WTC11 (cell line): ENCODE measurements at places on chromosomes 6 and 20. TPM values are rescaled to one million over a fixed set of nuclear protein-coding genes. Genes with fewer than 3 reads are reported as not detected.

GRCh38 chr6:128024046-128024445 is 123.2 kb upstream of the THEMIS start:
- DNase-seq: no peak
- 0 out of 2 replicates have a peak overlapping the region, but pooled peaks have one; percentile 59 for H3K27ac ChIP-seq
- no peaks in the 10 kb centered on the region for H3K27me3 ChIP-seq
- H3K4me1 ChIP-seq: peaks cover 41% of the 10 kb centered on the region
- H3K36me3 ChIP-seq: no peaks in the 10 kb centered on the region

- H3K4me3 ChIP-seq: no peak overlapping the region
- H3K27me3 ChIP-seq: no peaks in the 10 kb centered on the region
- no peaks in the 10 kb centered on the region; the same call in none of the 2 replicates for H3K36me3 ChIP-seq
Measured at GRCh38 chr6:133584823-133585222, 304.1 kb upstream of the TCF21 start.

DNA sequence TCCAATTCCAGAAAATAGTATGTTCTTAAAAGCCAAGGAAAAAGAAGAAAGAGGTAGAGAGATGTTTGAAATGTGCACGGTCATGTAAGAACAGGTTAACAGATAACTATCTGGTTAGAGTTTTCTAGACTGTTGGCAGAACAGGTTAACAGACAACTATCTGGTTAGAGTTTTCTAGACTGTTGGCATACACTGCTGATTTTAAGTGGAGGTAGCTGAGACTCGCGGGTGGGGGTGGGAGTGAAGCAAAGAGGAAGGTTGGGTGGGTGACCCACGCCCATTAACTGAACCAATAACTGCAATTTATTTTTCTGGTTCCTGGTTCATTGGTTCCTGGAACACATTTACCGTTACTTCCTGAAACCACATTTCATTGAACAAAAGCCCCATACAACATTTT is 157.5 kb downstream of the ELOVL4 start:
- no peak for DNase-seq
- H3K27ac ChIP-seq: no peak overlapping the region
- no peak overlapping the region for H3K4me3 ChIP-seq
- H3K36me3 ChIP-seq: no peaks in the 10 kb centered on the region

- no peak for DNase-seq
- H3K36me3 ChIP-seq: peaks cover 1% of the 10 kb centered on the region; the same call in 1 of the 2 replicates
- no peak overlapping the region for H3K27ac ChIP-seq
- H3K27me3 ChIP-seq: no peaks in the 10 kb centered on the region
- H3K4me3 ChIP-seq: no peak overlapping the region
- H3K4me1 ChIP-seq: no peaks in the 10 kb centered on the region
Measured at GRCh38 chr6:80872199-80872950, 765.9 kb downstream of the BCKDHB start.

DNA sequence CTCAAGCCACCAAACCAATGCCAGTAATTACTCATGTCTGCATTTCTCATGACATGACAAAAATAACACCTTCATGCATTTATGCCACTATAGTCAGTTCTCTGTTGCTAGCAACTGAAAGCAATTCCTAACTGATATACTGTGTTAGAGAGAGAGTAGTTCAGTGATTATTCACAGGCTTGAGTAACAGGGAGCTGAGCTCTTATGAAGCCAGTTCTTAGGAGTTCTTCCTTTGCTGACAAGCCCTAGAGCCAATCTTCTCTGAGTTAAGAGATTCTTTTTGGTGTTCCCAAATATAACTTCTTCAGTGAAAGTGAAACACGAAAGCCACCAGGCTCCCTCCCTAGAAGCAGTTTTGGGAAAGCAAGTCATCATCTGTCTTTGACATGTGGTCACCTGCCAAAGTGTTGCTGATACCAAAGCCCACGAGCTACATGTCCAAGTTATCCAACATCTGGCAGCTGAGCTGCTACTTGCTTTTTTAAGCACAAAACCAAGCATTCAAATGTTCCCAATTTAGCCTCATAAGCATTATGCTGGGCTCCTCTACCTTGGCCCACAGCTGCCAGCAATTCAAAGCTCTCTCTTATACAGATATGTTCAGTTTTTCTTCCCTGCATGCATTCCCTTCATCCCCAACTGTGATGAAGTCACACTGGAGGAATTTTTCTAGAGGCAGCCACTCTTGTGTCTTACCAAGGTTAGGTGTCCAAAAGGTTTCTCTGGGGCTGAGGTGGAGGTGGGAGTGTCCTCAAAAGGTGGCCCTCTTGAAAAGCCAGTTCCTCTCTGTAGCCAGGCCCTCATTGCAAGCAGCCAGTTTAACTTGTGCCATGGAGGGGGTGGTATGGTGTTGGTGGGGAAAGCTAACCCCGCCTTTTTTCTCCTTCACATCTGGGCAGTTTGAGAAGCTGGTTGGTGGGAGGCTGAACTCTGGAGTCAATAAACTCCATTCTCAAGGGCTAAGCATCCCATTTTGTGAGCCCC is 92.7 kb upstream of the ARMC2 start:
- DNase-seq: no peak
- peaks cover 16% of the 10 kb centered on the region for H3K4me1 ChIP-seq
- no peak overlapping the region for H3K27ac ChIP-seq
- H3K4me3 ChIP-seq: no peak overlapping the region
- no peaks in the 10 kb centered on the region; the same call in 1 of the 2 replicates for H3K27me3 ChIP-seq

DNA sequence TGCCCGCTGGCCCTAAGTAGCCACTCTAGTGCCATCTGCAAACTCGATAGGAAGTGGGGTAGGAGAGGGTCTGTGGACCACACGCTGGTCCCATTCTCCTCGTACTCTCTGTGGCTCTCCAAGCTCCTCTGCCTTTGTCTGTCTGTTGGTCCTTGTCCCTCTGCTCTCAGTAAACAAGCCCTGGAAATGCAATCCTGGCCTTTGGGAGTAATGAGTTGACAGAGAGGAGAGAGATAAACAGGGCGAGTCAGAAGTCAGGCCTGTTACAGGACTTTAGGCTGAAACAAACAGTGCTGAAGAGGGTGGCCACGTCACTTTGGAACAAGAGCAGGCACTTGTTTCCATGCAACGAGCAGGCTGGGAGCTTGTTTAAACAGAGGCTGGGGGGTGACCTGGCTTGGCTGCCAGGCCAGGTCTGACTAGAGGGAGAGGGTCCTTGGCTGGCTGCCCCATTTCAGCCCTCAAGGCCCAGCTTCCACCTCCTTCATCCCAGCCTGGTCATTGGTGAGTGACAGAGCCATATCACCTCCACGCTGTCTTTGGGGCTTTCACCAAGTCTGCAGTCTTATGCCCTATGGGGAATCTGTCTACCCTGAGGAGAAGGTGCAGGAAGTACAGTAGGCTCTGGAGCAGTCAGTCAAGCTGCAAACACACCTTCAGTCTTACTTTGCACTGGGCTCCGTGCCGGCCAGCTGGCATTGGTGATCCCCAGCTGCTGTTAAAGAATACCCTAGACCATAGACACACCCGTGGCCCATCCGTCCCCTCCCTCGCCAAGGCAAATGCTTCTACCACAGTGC is 22.6 kb downstream of the FOXP4 start:
- no peak overlapping the region for H3K4me3 ChIP-seq
- DNase-seq: peak; percentile 10
- no peak overlapping the region for H3K27ac ChIP-seq

DNA sequence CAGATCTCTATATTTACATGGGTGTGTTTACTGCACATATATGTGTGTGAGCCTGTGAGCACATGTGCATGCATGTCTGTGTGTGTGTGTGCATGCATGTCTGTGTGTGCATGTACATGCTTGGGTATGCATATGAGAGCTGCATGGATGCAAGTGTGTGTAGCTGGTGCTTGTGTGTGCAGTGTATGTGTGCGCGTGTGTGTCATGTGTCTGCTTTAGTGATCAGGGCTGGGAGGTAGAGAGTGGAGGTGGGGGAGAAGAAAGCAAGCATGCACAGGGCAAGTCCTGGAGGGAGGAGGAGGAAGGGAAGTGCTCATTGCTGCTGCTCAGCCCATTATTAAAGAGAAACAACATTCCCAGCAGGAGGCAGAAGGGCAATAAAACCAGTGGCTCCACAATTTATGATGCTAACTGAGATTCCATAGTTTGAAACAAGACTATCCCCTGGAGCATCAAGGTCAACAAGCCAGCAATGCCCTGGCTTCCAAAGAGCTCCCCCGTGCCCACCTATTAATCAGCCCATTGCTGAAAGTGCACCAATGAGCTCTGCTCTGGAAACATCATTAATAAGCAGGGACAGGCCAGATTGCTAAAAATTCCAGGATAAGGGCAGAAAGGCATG is 414.0 kb downstream of the MAFB start:
- H3K4me3 ChIP-seq: peak overlapping the region; percentile 90
- no peak for DNase-seq
- peak overlapping the region; percentile 97 for H3K27ac ChIP-seq
- no peaks in the 10 kb centered on the region for H3K27me3 ChIP-seq
- H3K36me3 ChIP-seq: peaks cover 62% of the 10 kb centered on the region
- peaks cover 88% of the 10 kb centered on the region for H3K4me1 ChIP-seq

GRCh38 chr6:366389-367297 is 24.9 kb upstream of the IRF4 start:
- no peak overlapping the region for H3K4me3 ChIP-seq
- no peak overlapping the region for H3K27ac ChIP-seq
- DNase-seq: no peak
- peaks cover 78% of the 10 kb centered on the region for H3K36me3 ChIP-seq

- H3K4me3 ChIP-seq: no peak overlapping the region
- no peak overlapping the region for H3K27ac ChIP-seq
- H3K4me1 ChIP-seq: peaks cover 27% of the 10 kb centered on the region
- no peaks in the 10 kb centered on the region for H3K36me3 ChIP-seq
Measured at GRCh38 chr6:161351858-161352257, 78.0 kb upstream of the AGPAT4 start.

- no peak for DNase-seq
- peak overlapping the region; percentile 98 for H3K27ac ChIP-seq
- H3K4me1 ChIP-seq: peaks cover 56% of the 10 kb centered on the region
Measured at GRCh38 chr6:34227761-34228421, 8.8 kb upstream of the HMGA1 start.

DNA sequence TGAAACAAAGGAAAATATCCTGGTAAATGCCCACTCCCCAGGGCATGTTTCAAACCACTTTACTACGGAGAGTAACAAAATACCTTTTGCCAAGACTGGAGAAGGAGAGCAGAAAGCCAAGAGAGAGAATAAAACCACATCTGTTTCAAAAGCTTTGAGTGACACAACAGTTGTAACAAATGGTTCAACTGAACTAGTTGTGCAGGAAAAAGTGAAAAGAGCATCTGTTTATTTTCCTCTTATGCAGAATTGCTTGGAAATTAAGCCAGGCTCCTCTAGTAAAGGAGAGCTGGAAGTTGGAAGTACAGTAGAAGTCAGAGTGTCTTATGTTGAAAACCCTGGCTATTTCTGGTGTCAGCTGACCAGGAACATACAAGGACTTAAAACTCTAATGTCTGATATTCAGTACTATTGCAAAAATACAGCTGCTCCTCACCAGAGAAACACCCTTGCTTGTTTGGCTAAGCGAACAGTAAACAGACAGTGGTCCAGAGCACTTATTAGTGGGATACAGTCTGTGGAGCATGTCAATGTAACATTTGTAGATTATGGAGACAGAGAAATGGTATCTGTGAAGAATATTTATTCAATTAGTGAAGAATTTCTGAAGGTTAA is 2.6 kb downstream of the TDRD6 start:
- no peaks in the 10 kb centered on the region for H3K4me1 ChIP-seq
- no peaks in the 10 kb centered on the region for H3K36me3 ChIP-seq
- no peak overlapping the region for H3K4me3 ChIP-seq
- no peak for DNase-seq

- peaks cover 16% of the 10 kb centered on the region for H3K4me1 ChIP-seq
- H3K27me3 ChIP-seq: peaks cover 7% of the 10 kb centered on the region; the same call in 1 of the 2 replicates
- H3K27ac ChIP-seq: no peak overlapping the region
- DNase-seq: no peak
Measured at GRCh38 chr6:21332077-21332476, 261.5 kb upstream of the SOX4 start.

DNA sequence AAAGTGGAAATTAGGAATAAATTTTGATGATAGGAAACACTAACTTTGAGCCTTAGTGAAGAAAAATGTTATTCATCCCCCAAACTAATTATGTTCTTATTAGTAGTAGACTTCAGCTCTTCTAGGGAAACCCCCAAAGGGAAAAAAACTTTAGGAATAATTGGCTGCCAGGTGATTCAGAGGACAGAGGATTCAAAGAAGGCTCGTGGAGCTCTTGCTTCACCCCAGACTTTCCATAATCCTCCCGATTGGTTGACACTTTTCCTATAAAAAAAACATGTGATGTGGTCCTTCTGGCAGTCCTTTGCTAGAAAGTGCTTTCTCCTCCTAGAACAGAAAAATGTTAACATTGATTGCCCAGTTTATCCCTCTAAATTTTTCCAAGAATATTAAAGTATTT is 5.6 kb upstream of the CCDC170 start:
- H3K4me3 ChIP-seq: no peak overlapping the region
- no peaks in the 10 kb centered on the region for H3K36me3 ChIP-seq
- H3K4me1 ChIP-seq: peaks cover under 1% of the 10 kb centered on the region; the same call in 1 of the 2 replicates
- H3K27ac ChIP-seq: no peak overlapping the region
- peaks cover 25% of the 10 kb centered on the region for H3K27me3 ChIP-seq

GRCh38 chr6:111592726-111593511 is 12.8 kb downstream of the TRAF3IP2 start:
- peaks cover 14% of the 10 kb centered on the region for H3K36me3 ChIP-seq
- H3K4me3 ChIP-seq: no peak overlapping the region
- DNase-seq: no peak

- no peaks in the 10 kb centered on the region for H3K27me3 ChIP-seq
- H3K27ac ChIP-seq: peak within 1 kb of the TSS; percentile 88
- peak; percentile 86 for DNase-seq
Measured at GRCh38 chr20:45833030-45833882, at the start of gene SNX21. Gene SNX21 (plus strand): TSS chr20:45833799. CDS start chr20:45833920, 121 bp downstream.

- no peak for DNase-seq
- no peak overlapping the region for H3K4me3 ChIP-seq
- peaks cover 8% of the 10 kb centered on the region; the same call in 1 of the 2 replicates for H3K4me1 ChIP-seq
- no peaks in the 10 kb centered on the region for H3K36me3 ChIP-seq
- no peaks in the 10 kb centered on the region for H3K27me3 ChIP-seq
Measured at GRCh38 chr6:39599973-39600372, 125.2 kb downstream of the KIF6 start.

DNA sequence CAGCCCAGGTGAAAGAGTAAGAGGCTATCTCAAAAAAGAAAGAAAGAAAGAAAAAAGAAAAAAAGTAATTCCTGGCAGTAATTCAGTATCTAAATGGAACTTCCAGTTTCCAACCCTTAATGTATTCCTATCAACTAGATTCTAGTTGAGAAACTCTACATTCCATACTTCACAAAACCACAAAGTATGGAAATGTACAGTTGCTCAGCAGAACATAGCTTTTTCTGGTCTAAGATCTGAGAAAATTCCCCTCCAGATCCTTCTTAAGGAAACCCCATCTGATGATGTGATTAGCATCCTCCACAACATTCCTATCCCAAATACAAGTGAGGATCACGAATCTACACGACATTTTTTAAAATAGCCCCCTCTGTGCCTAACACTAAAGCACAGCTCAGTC is 3.6 kb downstream of the ARMH2 start:
- no peak overlapping the region for H3K27ac ChIP-seq
- no peaks in the 10 kb centered on the region for H3K36me3 ChIP-seq
- peaks cover 13% of the 10 kb centered on the region for H3K4me1 ChIP-seq
- no peak for DNase-seq

Gene GTF3C6
- 65.5 to 69.0 TPM (median 67.0 TPM) in 3 replicates for total RNA-seq

Gene ZBP1
- total RNA-seq: not detected in 3 replicates

Gene SLC26A8
- total RNA-seq: 0.46 to 0.80 TPM (median 0.50 TPM) in 3 replicates

Gene LGSN
- 0.11 to 0.35 TPM (median 0.18 TPM) in 3 replicates for total RNA-seq

Gene THBD
- 0.34 to 1.0 TPM (median 0.92 TPM) in 3 replicates for total RNA-seq

Gene PTPRT
- total RNA-seq: 0.89 to 1.1 TPM (median 1.0 TPM) in 3 replicates

Gene MAK
- 0.07 to 0.21 TPM (median 0.16 TPM) in 3 replicates for total RNA-seq

Gene BIRC7
- total RNA-seq: 0.17 to 0.23 TPM in 2 of 3 replicates, not detected in the other

Gene FIG4
- 21.3 to 24.8 TPM (median 24.3 TPM) in 3 replicates for total RNA-seq
